ENCODE measurements at places on chromosomes 3 and 15.

GRCh38 chr15:60994963-60995475 is 234.1 kb downstream of the RORA start:
- DNase-seq: no peak

GRCh38 chr3:132637590-132637989 is 22.0 kb downstream of the ACAD11 start:
- no peak for DNase-seq

- no peak for DNase-seq
These were observed 1.9 kb upstream of the ARL6IP5 start for GRCh38 chr3:69082805-69083204.

DNA sequence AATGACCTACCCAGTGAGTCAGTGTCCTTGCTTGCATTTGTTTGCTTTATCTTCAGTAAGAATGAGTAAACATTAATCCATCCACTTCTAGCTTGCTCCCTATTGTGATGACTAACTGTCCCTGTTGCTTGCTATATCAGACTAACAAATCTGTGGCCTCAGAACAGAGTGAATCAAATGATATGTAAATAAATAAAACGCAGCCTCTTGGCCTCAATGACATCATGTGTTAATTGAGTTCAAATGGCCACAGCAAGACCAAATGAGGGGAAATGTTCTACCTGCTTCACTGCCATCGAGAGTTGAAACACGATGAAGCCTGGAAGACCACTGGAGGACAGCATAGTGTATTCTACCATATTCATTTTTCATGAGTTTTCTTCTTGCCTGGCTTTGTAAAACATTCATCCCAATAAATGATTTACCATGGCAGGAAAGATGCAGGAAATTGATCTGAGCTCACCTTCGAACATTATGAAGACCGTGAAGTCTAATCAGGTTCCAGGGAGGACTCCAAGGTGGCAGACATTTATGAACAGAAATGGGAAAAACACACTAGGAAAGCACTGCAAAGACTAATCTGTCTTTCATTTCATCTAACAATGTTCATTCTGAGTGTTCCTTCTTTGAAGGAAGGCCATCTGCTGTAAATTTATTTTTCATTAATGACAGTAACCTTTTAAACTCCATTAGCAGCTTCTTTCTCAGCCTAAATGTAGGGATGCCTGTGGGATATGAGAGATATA is 1144.5 kb downstream of the TUSC7 start:
- DNase-seq: no peak
